OCI-M1 (cell line): ENCODE measurements at places on chromosomes 1 and 21.

- DNase-seq, result no peak
These were observed 25.3 kb downstream of the TRIM11 start for GRCh38 chr1:228381356-228381755.

DNA sequence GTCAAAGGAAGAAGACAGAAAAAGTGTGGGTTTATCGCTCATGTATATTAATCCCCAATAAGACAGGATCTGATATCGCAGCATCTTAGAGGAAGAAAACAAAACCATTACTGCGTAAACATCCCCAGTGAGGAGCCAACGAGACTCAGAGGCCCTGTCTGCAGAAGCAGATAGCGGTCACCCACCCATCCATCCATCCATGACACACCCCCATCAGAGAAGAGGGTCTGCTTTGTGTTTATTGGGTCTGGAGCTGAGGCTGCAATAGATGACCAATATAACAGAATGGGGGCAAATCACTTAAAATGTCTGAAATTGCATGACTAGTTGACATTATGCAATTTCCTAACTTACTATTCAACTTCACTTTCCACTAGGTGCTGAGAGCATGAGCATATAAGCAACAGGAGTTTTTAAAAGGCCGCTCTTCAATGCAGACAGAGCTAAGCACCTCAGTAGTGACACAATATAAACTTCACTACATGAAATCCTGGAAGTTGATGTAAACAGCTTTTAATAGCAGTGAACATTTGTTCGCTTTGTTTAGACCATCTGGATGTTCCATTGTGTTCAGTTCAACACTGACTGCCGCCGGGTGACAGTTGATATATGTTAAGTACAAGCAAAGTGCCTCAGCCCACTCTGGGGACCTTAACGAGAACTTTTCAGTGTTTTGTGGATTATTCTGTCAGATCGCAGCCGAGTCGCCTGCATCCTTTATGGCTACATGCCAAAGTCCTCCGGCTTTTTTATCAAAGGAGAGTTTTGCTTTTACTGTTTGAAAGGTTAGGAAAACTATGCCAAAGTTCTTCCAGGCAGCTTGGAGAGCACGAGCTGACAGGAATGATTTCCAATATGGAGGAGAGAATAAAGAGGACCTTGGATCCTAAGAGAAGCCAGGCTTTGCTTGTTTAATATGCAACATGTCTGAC, 167.5 kb downstream of the ZNF281 start:
- DNase-seq, result no peak

GRCh38 chr1:14880456-14881316, 272.9 kb upstream of the TMEM51 start:
- no peak for DNase-seq

DNA sequence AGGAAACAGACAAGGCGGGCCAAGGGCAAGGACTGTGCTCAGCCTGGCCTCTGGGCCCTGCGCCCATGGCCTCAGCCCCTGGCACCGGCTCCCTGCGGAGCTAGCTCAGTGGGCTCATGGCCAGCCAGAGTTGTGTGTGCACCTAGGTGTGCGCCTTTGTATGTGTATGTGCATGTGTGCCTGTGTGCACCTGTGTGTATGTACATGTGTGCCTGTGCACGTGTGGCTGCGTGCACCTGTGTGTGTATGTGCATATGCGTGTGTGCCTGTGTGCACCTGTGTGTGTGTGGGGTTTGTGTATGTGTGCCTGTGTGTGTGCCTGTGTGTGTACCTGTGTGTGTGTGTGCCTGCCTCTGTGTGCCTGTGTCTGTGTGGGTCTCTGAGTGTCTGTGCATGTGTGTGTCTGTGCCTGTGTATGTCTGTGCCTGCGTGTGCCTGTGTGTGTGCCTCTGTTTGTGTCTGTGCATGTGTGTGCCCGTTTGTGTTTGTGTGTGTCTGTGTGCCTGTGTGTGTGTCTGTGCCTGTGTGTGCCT, 7.4 kb downstream of the GPR137B start:
- DNase-seq, result no peak

DNA sequence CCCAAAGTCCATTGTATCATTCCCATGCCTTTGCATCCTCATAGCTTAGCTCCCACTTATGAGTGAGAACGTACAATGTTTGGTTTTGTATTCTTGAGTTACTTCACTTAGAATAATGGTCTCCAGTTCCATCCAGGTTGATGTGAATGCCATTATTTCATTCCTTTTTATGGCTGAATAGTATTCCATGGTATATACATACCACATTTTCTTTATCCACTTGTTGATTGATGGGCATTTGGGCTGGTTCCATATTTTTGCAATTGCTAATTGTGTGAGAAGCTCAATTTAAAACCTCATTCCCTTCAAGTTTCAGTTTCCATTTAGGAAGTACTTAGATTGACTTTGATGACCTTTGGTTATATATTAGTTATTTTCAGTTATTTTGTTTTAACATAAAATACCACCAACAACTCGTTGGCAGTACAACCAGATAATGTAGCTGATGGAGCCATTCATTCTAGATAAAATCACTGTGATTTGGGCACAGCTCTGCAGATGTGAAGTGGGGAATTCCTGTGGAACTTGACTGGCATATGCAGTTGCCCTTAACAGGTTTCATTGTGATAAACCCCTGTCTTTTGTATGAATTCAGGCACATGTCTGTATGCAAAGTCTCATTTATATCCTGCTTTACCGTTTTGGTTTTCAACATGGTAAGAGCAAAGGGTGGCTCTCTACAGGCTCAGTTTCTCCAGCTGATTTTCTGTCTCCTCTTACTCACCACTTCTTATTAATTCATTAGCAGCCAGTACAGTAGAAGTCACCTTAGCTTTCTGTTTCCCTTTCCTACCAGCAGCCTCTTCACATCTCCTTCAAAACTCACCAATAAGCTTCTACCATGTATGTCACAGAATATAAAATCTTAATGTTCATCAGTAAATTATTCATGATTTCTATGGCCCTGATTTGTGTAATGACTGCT, 170.9 kb downstream of the C1orf21 start:
- no peak for DNase-seq

DNA sequence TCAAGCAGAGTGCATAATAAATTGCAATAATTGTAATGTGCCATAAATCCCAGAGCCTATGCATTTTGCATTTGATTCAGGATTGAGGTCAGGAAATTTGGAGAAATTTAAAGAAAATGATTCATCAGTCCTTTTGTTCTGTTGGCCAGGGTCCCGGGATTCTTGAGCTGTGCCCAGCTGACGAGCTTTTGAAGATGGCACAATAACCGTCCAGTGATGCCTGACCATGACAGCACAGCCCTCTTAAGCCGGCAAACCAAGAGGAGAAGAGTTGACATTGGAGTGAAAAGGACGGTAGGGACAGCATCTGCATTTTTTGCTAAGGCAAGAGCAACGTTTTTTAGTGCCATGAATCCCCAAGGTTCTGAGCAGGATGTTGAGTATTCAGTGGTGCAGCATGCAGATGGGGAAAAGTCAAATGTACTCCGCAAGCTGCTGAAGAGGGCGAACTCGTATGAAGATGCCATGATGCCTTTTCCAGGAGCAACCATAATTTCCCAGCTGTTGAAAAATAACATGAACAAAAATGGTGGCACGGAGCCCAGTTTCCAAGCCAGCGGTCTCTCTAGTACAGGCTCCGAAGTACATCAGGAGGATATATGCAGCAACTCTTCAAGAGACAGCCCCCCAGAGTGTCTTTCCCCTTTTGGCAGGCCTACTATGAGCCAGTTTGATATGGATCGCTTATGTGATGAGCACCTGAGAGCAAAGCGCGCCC, 8.7 kb downstream of the PROX1 start:
- DNase-seq, result no peak

DNA sequence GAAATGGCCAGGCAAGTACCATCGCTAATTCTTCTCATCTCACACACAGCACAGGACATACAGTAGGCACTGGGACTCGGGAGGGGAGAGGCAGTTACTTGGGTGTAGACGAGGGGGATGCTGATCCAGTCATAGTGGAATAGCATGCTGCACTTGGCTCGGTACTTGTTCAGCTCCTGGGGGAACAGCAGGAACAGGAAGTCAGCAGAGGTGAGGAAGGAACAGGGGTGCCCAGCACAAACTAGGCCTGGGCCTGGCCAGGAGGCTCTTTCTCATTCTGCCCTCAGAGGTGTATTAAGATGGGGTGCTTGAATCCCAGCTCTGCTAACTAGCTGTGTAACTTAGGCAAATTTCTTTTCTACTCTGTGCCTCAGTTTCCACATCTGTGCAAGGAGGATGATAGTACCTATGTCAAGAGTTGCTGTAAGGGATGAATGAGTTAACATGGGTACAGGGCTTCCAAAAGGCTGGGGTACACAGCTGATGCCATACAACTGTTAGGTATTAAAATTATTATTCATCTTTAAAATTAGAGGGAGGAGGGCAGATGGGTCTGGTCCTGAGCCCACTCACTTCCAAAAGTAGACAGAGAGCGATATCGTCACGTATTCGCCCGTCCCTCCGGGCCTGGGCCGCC, 2.4 kb downstream of the BEST4 start:
- no peak for DNase-seq

GRCh38 chr1:85502171-85502570, 37.2 kb upstream of the DDAH1 start:
- no peak for DNase-seq

- peak; percentile 51 for DNase-seq
These were observed 97.3 kb downstream of the TTLL7 start for GRCh38 chr1:83901547-83902155.

DNA sequence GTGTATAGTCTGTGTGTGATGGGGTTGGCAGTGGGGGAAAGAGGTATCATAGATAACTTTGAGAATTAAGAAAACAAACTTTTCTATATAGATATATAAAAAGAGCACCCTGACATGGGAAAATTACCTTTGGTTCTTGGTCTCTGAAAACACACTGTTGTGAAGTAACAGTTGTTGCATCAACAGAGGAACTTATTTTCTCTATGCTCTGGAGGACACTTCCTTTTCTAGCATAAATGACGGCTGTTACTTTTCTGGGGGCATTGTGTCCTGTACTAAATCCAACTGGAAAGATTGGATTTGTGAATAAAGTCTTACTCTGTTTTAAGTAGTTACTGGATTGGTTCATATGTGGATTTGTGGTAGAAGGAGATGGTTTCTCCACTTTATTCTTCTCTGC, 12.6 kb downstream of the LRIF1 start:
- DNase-seq, result no peak

GRCh38 chr1:65108025-65108642, 39.9 kb upstream of the AK4 start:
- DNase-seq, result no peak

GRCh38 chr1:100565533-100565932, 27.6 kb downstream of the GPR88 start:
- no peak for DNase-seq

- no peak for DNase-seq
These were observed 7.2 kb downstream of the TAL1 start for GRCh38 chr1:47224676-47225399.

DNA sequence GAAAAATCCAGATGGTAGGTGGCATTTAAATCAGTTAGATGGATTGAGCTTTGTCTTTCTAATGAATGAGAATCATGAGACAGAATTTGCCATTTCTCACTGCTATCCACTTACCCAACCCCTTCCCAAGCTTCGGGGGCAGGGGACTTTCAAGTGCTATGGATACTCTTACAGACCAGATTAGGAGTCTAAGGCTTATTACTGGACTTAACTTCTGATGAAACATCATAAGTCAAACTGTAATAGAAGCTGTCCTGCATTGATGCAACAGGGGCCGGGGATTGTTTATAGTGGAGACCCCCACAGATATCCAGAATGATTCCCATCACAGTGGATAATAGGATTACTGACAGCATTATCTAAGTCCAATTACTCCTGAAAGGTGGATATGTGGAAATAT, 267.0 kb downstream of the NUF2 start:
- no peak for DNase-seq

- no peak for DNase-seq
These were observed 31.0 kb downstream of the TRIT1 start for GRCh38 chr1:39852214-39852791.

- peak; percentile 14 for DNase-seq
These were observed 9.0 kb upstream of the RHBG start for GRCh38 chr1:156359973-156360372.

DNA sequence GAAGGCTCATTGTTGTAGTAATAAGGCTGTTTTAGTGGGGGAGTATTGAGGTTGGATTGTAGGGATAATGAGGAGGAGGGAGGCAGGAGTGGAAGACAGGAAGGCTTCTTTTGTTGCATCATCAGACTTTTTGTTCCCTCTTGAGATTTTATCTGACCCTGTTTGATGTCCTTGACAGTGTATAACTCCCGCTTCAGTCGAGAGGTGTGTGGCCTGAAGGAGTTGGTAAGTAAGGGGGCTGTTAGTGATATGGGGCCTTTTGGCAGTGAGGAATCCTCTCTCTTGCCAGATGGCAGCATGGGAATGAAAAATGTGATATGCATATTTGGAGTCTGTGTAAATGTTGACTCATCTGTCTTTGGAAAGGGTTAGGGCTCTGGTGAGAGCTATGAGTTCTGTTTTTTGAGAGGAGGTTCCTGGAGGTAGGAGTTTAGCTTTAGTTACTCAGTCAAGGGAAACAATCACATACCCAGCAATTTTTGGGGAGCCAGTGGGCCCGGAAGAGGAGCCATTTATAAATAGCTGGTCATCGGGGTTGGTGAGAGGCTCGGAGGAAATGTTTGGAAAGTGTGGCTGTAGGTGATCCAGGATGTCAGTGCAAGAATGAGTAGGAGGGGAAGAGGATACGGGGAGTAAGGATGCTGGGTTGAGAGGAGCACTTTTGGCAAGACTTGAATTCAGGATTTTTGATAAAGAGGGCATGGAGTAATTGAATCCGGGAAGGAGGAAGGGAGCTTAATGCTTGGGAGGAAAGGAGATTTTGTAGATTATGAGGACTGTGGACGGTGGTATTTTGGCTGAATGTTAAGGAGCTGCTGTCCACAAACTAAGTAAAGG, 136.7 kb upstream of the ETV3 start:
- peak; percentile 78 for DNase-seq

DNA sequence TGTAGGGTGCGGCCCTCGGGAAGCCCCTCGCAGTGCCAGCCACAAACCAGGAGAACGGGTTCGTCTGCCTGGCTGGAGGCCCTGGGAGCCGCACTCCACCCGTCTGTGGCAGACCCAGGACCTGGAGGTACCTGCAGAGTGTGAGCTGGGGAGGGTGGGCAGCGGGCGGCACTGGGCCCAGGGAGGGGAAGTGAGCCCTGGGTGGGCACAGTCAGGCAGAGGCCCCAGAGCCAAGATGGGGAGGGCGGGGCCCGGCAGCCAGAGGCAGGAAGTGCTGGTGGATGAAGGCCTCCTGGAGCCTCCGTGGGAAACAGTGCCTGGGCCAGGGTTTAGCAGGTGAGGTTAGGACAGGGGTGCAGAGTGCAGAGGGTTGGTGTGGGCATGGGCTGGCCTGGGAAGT, 4.0 kb upstream of the PEX10 start:
- no peak for DNase-seq

DNA sequence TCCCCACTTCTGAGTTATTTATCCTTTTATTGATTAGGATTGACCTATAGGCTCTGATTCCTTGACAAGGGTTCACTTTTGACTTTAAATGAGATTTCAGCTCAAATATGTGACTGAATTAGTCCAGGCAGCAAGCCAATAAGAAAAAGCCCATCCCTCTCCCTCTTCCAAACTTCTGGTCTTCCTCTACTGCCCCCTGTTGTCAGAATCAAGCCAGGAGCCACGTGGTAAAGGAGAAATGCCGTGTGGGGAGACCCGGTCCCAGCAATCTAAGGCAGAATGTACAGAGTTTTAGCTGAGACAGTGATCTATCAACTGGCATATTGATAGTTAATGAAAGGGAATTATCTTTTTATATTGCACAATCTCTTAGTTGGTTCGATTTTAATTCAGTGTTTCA, 5.2 kb downstream of the ADAMTS5 start:
- DNase-seq, result peak; percentile 65

GRCh38 chr21:17455028-17455353, 57.9 kb upstream of the CXADR start:
- no peak for DNase-seq

GRCh38 chr1:118995312-118996016, 7.3 kb upstream of the TBX15 start:
- DNase-seq, result no peak
